ENCODE measurements at places on chromosomes 4 and X.

DNA sequence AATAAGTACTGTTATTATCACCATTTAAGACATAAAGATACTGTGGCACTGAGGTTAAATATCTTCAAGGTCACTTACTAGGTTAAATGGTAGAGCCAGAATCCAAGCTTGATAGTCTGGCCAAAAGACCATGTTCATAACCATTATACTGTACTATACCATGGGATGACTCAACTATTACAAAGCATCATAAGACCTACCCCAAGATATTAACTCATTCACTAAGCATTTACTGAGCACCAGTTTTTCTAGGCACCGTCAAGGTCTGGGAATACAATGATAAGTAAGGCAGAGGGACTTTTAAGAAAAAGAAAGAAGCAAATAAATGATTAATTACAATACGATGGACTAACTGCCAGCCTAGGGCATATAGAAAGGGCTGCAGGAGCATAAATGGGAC, 95.5 kb upstream of the KCTD8 start:
- DNase-seq: no peak

- no peak for DNase-seq
Measured at GRCh38 chrX:54012830-54013500, 31.3 kb downstream of the PHF8 start.

DNA sequence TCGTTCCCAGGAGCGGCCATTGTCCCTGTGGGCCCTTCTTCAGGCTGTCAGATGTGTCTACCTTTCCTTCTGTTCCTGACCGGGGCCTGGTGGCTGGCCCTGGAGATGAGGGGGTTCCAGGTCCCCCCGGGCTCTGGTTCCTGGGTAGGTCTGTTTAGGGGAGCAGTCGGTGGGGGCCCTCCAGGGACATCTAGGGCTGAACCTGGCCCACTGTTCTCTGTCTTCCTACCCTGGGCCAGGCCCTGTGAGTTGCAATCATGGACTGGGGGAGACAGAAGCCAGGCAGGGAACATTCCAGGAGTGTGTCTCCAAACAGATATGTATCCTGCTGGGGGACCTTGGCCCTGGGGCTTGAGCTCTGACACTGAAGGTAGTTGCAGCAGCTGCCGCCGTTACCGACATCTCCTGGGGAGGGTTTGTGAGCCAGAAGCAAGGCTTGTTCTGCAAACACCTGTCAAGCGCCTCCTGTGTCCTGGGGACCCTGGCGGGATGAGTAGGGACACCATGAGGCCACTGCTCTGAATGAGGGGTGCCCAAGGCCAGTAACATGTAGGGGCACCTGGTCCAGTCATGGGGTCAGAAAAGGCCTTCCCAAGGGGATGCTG, 49.5 kb upstream of the ADRA2C start:
- DNase-seq: no peak

DNA sequence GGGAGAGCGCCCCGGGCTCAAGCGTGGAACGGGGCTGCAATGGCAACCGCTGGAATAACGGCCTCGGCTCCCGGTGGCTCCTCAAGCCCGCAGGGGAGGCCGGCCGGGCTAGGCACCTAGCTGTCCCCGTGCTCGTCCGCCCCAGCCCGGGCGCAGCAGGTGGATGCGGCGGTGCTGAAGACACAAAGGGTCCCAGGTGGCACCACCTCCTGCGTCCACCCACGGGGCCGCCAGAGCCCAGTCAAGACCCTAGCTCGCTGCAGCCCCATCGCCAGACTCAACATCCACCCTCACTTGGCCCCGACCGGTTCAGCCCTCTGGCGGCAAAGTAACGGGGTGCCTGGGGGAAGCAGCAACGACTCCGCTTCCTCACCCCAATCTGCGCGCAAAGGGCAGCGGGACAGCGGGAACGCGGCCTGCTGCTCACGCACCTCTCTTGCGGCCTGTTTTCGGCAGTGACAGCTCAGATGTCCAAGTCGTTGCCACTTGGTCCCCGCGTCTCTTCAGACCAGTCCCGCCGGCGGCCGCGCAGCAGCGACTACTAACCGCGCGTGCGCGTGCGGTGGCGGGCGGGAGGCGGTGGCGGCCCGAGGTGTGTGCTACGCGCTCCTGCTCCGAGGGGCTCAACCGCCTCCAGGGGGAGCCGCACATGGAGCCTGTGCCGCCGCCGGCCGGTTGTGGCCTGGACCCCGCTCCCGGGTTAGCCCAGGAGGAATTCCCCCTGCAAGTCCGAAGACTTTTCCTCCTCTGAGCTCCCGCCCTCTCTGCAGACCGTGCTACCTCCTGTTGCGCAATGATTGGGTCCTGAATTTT, at the start of gene CLGN:
CLGN (minus strand) TSS at position 543 of the 813 bp plus-strand sequence. CDS start 14,570 bp downstream, outside the sequence.
- DNase-seq: peak; percentile 33

DNA sequence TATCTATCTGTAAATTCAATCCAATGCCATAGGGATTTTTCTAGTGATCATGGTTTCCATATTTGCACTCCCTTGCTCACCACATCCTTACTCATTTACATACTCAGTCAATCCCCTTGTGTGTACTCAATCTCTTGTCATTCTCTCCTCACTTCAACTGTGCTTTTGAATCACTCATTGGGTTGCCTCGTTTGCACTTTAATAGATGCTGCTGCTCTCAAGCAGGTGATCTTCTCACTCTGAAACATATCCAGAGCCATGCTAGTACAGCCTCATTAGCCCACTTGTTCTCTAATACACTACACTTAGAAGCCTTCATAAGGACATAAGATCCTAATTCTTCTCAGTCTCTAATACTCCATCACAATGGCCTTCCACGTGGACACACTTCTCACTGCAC, 507.9 kb downstream of the TECRL start:
- no peak for DNase-seq

DNA sequence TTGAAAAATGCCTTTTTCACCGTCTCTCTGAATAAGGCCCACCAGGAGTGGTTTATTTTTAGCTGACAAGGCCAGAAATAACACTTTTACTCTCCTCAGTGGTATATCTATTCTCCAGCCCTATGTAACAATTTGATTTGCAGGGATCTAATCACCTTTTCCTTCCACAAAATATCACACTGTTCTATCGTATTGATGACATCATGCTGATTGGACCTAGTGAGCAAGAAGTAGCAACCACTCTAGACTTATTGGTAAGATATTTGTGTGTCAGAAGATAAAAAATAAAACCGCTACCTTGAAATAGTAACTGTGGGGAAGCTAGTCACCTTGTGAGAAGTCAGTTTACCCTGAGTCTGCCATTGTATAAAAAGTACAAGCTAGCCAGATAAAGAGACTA, 27.7 kb downstream of the AGTR2 start:
- DNase-seq: no peak

DNA sequence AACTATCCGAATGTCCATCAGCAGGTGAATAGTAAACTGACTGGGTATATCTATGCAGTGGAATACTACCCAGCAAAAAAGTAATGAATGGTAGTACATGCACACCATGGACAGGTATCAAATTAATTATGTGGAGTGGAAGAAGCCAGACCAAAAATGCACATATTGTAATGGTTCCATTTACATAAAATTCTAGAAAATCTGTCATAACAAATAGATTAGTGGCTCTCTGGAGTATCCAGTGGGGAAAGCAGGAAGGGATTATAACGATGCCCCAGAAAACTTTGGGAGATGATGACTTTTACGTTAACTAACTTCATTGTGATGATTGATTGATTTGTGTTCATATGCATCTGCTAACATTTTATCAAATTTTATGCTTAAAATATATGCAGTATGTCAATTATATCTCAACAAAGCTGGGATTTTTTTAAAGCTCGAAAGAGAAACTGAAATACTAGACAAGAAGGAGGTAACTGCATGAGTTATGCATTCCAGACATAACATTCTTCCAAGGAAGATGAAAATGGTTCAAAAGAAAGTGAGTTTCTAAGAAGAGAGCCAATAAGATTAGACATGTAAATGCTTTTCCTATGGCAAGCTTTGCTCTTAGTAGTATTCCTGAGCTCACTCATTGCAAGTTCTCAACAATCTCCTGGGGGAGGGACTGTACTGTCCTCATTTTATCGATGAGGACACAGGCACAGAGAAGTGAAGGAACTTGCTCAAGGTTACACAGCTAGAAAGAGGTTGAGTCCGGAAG, 58.6 kb upstream of the MSX1 start:
- DNase-seq: no peak

DNA sequence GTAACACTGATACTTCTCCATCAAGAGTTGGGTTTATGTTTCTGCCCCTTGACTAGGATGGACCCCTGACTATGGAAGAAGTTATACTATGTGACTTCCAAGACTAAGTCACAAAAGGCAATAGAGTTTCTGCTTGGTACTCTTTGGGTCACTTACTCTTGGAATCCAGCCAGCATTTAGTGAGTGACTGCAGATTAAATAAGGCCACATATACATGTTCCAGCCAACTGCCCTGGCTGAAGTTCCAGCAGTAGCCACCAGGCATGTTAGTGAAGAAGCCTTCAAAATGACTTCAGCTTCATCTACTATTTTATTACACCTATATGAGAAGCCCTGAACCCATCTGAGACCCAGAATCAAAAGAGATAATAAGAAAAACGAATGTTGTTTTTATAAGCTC, 524.0 kb downstream of the DMD start:
- no peak for DNase-seq

- no peak for DNase-seq
Measured at GRCh38 chrX:145002771-145003170, 244.5 kb upstream of the SPANXN1 start.

DNA sequence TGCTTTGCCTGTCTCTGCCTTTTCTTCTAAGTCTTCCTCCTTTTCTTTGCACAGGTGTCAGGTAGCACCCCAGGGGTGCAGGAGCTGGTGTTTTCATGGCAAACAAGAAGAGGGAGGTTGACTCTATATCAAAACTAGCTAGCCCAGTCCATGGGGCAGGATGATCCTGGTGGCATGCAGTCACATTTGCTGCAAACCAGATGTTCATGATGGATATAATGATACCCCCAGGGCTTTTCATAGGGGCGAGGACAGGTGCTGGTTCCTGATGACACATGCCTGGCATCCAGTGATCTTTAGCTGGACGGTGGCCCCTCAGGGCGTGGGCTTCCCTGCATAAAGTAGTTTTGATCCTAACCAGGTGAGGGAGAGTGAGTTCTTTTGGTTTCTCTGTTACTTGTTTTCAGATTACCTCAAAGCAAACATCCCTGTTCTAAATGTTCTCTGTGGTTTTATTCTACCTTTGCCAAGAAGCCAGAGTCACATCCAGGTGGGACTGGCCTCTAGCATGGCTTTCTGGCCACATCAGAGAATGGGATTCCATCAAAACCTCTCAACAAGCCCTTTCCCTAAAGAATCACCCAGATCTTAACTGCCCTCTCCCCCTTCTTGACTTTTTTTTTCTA, 11.2 kb upstream of the UBA6 start:
- DNase-seq: no peak

- no peak for DNase-seq
Measured at GRCh38 chrX:152520653-152521052, 69.5 kb upstream of the GABRA3 start.

GRCh38 chr4:66974665-66975064, 570.6 kb downstream of the CENPC start:
- DNase-seq: no peak

DNA sequence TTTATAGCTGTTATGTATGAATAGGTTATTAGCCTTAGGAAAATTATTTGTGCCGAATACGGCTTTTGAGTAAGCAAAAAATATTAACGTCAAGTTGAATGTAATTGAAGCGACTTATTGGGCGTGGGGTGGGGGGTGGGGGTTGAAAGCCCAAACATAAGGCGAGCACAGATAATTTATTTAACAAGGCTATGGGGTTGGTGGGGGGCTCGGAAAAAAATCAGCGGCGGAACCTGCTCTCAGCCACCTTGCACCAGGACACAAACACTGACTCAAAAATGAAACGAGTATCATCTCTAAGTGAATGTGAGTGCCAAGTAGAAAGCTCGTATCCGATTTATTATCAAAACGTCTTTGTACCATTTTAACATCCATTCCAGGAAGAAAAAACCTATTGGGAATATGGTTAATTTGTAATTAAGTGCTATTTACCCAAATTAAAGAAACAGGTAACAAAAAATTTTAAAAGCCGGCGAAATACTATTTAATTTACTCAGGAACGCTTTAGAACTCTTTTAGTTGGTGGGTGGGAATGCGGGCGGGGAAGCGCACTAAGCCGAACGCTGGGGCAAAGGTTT, 902 bp upstream of the LARP1B start:
- DNase-seq: no peak

DNA sequence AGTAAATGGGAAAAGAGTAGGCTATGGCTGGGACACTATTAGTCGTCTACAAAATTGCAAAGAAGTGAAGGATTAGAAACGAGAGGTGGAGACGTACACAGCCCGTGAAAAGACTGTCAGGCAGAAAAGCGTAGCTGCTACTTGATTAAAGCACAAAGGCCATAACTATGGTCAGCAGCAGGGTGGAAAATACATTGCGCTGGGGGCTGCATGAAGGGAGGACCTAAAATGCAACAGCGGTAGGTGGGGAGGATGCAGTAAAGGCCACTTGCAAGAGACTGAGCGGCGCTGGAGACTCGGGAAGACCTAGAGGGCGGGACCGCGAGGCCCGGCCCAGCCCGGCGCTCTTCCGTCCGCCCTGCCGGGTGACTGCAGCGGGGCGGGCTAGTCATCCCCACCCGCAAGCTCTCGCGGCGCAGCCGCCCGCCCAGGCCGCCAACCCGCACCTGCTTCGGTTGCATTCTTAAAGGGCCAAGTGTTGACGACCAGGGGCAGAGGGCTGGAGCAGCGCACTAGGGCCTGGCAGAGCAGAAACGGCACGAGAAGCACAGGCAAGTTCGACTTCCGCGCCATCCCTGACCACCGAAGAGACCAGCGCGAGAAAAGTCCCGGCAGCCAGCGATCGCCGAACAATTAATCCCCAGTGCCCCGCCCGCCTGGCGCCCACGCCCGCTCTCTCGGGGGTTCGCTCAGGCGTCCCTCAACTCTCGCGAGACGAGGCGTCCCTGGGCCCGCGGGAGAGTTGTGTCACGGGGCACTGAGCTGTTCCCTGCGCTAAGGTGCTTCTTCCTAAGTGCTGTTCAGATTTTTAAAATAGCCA, at the start of gene AGA:
AGA (minus strand) TSS at position 635 of the 820 bp plus-strand sequence; CDS start at position 573, 62 bp downstream.
- peak; percentile 99 for DNase-seq

DNA sequence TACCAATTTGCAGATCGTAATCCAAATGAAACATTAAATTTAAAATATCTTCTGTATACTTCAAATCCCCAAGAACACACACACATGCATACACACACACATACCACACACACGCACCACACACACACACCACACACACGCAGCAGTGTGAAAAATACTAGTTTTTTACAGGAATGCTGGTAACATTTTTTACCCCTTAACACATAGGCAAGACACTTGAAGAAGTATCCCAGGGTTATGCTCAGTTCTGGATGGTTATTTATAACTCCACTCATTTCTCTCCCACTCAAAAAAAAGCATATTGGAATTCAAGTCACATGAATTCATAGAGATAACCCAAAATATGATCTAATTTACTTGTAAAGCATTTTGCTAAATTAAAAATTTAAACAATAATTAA, 325.5 kb upstream of the SLC7A11 start:
- no peak for DNase-seq
